ENCODE measurements at places on chromosomes 2 and 18.
A peak's percentile ranks its signal among the peaks of the same experiment; 100 is the strongest.

GRCh38 chr2:96163768-96164429 lies 18.7 kb upstream of the DUSP2 start:
- DNase-seq = peak; percentile 89

GRCh38 chr2:25367296-25367695 lies 25.6 kb upstream of the DNMT3A start:
- DNase-seq = no peak

- DNase-seq = no peak
Observed at GRCh38 chr2:32061973-32062861, 1.1 kb upstream of the SPAST start.

GRCh38 chr2:188117706-188118105 lies 174.0 kb upstream of the GULP1 start:
- no peak for DNase-seq

DNA sequence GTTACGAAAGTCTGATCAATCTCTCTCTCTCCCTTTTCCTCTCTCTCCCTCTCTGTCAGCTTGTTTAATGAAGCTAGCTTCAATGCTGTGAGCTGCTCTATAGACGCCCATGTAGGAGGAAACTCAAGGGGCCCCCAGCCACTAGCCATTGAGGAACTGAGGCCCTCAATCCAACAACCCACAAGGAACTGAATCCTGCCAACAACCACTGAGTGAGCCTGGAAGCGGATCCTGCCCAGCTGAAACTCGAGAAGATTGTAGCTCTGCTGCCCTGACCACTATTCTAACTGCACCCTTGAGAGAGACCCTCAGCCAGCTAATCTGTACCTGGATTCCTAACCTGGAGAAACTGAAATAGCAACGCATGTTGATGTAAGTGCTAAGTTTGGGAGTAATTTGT lies 129.2 kb downstream of the BCL11A start:
- DNase-seq = no peak

DNA sequence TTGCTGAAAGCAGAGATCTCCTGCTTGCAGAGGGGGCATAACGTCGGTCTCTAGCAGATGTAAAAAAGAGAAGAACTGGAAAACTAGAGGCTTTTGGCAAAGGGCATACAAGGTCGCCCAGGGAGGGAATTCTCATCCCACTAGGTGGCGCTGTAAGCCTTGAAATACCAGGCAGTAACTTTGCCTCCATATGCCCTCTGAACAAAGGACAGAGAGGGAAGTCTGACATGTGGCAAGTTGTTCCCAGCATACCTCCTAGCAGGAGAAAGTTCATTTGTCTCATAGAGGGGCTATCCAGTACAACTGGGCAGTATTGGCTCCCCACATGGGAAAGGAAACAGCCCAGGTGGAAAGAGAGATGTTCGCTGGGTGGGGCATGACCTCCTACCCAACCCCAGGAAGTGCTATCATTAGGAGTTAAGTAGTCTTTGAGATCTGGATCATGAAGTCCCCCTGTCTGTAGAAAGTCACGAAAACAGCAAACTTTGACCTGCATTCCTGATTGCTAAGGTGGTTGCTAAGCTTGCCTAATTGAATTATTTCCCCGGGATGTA lies 39.9 kb downstream of the STK17B start:
- DNase-seq = peak; percentile 80

DNA sequence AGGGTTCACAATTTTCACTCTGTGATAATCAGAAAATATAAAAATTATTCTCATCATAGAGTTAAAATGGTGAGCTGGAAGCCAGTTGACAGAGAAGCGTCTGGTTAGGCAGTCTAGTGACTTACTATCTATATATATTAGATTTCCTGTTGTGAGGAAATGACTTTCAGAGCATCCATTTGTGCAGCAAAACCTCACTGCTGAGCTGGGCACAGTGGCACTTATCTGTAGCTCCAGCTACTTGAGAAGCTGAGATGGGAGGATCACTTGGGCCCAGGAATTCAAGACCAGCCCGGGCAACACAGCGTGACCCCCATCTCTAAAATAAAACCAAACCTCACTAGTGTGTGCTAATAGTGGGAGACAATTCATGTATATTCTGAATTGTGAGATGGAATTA lies 7.2 kb upstream of the KIAA2012 start:
- no peak for DNase-seq

GRCh38 chr18:59650266-59650820 lies 46.9 kb downstream of the CCBE1 start:
- no peak for DNase-seq

GRCh38 chr18:48959921-48960920 lies 9.5 kb upstream of the SMAD7 start:
- DNase-seq = no peak

DNA sequence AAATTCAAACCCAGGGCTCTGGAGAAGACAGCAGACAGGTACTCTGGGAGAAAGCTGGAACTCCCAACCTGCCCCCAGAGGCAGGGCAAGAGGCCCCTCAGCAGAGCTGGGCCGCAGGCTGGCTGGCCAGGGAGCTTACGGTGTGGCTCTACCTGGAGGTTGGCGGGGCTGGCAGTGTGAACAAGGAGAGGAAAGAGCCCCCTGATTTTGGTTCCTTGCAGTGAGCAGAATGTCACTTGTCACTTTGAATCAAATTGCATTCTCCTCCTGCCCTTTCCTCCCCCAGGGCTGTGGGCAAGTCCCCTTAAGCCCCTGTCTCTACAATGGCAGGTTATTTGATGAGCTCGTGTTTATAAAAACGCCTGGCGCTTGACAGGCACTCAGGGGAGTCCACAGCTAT lies 32.6 kb downstream of the MYO7B start:
- DNase-seq = no peak

DNA sequence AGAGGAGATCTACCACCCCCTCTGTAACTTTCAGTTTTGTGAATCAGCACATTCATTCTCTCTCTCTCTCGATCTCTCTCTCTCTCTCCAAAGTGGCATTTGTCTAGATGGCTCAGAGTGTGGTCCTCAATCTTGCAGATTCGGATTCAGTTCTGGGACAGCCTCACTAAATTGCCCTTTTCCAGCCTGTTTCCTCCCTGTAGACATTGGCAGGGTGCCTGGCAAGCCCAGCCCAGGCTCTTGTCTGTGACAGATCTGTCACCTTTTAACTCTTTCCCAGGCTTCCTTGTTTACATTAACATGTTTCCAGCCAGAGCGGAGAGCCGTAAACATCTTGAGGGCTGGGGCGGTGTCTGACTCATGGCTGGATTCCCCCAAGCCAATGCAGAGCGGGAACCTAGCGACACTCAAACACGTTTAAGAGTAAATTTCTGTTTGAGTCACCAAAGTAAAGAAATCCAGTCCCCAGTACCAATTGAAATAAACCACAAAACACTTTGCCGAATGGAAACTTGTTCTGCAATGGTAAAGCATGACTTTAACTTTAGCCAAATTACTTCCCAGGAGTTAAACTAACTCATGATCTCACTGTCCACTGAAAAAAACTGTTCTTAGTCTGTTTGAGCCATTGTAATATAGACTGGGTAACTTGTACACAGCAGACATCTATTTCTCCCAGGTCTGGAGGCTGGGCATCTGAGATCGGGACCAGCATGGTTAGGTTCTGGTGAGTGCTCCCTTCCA lies 6.6 kb upstream of the CYP27C1 start:
- DNase-seq = peak; percentile 73

DNA sequence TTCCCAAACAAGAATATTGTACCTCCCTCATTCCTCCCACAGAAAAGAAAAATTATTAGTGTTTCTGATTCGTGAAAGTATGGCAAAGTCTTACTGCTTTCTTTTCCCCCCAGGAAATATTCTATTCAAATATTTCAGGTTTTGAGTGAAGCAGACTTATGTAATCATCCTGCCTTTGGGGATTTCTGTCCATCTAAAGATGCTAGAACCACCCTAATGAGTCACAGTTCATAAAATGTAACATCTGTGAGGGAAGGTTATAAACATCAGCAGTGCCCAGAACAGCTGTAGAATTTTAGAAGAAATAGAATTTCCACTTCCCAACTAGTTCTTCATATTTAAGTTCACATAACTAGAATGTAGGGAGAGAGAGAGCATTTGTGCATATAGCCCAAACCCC lies 39.0 kb downstream of the EEF1B2 start:
- no peak for DNase-seq
